ENCODE measurements at places on chromosomes 4 and X.
A peak's percentile ranks its signal among the peaks of the same experiment; 100 is the strongest.

DNA sequence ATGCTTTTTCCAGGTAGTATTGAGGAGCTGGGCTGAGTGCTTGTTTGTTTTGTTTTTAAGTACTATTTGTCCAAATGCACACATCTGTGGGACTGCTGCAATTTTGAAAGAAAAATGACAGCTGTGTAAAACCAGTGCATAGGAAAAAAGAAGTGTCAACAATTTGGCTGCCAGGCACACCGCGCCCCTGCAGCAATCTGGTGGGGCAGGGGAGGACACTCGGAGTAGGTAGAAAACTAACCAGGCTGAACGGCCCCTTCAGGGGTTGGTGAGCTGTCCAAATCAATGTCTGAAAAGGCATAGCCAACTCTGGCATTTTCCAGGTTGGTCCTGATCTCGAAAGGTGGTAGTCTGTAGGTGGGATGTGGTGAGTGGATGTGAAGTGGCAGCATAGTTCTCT lies 1.1 kb downstream of the LDOC1 start:
- no peak for DNase-seq

DNA sequence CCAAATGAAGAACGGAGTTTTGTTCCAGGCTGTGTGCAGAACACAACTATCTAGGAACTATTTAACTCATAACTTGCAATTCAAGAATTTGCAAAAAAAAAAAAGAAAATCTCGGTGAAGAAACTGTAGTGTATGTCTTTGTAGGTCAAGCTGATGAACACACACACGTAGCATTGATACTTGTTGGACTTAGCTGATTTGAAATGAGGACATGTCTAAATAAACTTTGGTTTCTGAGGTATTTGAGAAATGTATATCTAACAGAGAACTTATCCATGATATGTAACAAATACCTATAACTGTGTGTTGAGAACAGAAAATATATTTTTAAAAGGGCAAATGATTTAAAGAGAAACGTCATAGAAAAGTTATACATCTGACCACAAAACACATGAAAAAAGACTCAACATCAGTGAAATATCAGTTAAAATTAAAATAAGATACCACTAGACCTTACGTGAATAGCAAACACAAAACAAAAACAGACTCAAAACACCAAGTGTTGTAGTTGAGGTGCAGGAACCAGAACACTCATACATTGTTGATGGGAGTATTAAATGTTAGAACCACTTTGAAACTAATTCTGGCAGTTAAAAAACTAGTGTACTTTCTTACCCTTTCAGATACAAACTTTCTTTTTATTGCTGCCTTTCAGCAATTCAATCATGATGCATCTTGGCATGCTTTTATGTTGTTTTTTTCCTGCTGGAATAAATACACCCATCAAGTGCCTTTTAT lies 1535.8 kb upstream of the PCDH10 start:
- no peak for DNase-seq

DNA sequence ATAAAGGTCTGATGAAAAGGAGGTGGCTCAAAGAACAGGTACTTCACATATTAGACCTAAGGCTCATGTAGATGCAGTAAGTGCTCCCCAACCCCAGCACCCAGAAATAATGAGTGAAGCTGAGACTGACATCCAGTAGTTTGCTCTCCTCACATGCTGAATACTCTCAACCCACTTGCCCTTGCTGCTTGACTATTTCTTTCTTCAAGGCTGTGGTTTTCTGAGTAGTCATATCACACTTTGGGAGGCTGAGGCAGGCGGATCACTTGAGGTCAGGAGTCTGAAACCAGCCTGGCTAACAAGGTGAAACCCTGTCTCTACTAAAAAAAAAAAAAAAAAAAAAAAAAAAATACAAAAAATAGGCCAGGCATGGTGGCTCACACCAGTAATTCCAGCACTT lies 51.5 kb upstream of the PRPS1 start:
- no peak for DNase-seq

- DNase-seq, result no peak
Measured at GRCh38 chrX:50606300-50606950, 135.8 kb upstream of the DGKK start.

- peak; percentile 3 for DNase-seq
Measured at GRCh38 chr4:136637071-136637777, 895.1 kb downstream of the PCDH18 start.

DNA sequence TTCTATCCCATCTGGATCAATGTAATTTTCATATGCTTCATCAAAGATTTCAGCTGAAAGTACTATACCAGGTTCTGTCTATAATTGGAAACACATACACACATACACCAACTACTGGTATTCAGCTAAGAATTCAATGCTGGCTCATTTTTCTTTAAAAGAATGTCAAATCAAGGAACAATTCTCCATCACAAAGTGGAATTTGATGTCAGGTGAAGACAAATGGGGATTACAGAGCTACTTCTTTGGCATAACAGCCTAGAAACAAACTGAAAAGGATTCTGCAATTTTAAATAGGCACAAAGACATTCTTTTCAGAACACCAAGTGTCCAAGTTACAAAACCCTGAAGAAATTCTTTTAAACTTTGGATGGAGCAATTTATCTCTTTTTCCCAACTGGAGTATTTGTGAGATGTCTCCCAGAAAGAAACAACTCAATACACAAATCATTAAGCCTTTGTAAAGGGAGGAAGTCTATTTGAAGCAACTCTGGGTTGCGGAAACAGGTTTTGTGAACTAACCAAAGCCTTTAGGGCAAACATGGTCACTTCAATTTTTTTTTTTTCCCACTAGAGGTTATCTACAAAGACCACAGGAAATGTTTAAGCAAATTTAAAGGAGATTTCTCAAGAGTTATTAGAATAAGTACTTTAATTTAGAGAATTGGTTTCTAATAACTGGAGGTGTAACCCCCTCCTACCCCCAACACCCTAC lies 1.9 kb upstream of the FAM9C start:
- no peak for DNase-seq

DNA sequence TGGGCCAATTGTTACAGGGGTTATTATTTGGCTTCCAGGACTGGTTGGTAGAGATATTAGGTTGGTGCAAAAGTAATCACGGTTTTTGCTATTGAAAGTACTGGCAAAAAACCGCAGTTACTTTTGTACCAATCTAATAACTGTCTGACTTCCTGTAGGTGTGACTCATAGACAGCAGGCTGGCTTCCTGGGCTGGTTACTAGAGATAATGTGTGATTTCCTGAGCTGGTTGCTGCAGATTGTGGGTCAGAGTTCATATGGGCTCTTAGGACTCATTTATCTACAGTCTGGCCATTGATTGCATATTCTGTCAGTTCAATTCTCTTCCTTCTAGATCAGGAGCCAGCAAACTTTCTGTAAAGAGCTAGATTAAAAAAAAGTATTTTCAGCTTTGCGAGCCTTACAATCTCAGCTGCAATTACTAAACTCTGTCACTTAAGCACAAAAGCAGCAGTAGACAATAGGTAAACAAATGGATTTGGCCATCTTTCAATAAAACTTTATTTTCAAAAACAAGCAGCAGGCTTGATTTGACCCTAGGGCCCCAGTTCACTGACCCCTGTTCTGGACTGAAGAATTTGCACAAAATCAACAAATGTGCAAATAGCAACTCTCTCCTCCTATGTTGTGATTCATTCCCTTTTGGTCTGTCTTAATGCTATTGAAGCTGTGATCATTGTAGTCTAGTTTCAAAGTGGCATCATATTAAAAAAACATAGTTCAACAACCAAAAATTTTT lies 50.8 kb upstream of the BOD1L1 start:
- DNase-seq, result peak; percentile 27

- DNase-seq, result peak; percentile 36
Measured at GRCh38 chrX:22748093-22748999, 251.4 kb upstream of the DDX53 start.

DNA sequence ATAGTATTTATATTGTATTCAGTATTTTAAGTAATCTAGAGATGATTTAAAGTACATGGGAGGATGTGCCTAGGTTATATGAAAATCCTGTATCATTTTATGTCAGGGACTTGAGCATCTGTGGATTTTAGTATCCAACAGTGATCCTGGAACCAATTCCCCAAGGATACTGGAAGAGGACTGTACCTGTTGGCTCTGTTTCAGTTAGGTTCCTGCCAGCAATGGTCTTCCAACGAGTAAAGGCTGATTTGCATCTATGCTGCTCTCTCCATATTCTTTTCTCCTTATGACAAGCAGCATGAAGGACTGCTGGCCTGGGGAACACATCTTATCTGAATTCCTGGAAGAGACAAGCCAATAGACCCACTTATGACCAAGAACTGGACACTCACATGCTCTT lies 34.9 kb downstream of the ASB9 start:
- DNase-seq, result no peak

DNA sequence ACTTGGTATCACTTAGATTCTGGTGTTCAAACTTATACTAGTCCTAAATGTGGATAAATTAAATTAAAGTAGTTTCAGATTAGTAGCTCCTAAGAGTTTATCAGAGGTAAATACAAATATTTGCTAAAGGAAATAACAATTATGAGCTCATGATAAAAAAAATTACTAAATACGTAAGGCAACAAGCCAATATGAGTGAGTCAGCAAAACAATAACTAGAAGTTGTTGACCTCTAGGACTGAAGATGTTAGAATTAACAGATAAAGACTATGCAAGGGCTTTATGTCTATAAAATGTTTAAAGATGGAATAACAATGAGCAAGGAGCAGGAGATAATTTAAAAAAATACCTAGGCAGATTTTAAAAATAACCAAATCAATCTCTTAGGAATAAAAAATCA lies 195.8 kb downstream of the CLCN4 start:
- no peak for DNase-seq

DNA sequence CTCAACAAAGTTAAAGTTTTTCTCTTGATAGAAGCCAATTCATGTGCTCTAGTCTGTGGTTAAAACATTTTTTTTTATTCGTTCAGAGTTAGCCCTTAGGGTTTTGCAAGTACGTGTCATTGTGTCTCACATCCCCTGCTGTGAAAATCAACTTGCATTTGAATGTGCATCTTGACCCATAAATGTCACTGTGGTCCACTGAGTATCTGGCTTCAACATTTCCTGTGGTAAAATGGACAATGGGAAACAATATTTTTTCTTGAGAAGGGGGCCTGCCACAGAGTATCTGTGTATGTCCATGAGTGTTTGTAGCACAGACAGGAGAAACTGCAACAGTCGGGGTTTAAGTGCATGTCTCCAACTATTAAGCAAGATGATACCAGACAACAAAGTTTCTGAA lies 554.8 kb upstream of the TENM3 start:
- DNase-seq, result peak; percentile 76

GRCh38 chr4:89344571-89344970 lies 37.0 kb upstream of the GPRIN3 start:
- DNase-seq, result no peak

- DNase-seq, result peak; percentile 92
Measured at GRCh38 chr4:19776021-19776459, 475.7 kb upstream of the SLIT2 start.

- DNase-seq, result peak; percentile 0
Measured at GRCh38 chrX:66675541-66675940, 36.7 kb upstream of the EDA2R start.

DNA sequence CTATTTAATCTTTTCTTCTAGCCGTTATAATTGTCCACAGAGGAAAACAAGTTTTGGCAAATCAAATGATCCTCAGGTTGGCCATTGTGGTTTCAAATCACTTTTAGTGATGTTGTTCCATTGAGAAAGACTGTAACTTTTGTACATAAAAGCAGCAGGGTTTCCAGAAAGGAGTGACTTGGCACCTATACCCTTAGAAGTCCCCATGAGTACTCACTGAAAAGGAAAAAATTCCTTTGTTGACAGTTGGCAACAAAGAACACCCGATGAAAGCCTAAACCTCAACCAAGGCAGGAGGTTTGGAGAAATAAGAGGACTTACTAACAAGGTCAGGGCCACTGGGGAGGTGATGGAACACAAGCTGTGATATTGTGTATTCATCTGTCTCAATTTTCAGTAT lies 474.4 kb downstream of the RAPGEF2 start:
- DNase-seq, result no peak

- peak; percentile 3 for DNase-seq
Measured at GRCh38 chrX:19760345-19760744, 127.1 kb downstream of the SH3KBP1 start.

DNA sequence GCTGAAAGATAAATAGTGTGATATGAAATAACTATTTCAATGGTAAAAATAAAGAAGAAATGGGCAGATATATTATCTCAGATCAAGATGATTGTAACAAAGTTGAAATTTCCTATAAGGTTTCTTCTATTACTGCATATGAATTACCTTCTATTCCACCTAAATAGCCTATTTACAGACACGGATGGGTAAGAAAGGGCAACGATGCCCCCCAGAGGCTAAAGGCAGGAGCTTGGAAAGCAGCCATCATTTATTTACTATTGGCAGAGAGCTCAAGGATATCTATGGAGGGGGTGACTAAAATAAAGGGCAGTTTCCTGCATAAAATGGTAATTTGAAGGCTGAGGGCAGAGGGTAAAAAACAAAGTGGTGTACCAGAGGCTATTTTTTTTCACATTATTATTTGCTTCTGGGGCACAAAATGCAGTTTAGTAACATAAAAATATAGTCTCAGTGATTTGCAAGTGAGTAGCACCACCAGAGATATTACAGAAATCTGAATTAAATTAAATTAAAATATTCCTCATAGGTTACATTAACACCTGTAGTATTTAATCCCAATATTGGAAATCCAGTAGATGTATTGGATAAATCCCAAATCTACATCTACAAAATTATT lies 123.1 kb downstream of the BTC start:
- DNase-seq, result peak; percentile 66

All from EL (cell line).